ENCODE measurements at places on chromosomes 7 and 10.

GRCh38 chr7:121440857-121441503 lies 44.9 kb upstream of the FAM3C start:
- no peak for DNase-seq

GRCh38 chr7:157662981-157663716 lies 326.3 kb downstream of the DNAJB6 start:
- no peak for DNase-seq

- no peak for DNase-seq
Observed at GRCh38 chr10:34474009-34474376, 341.1 kb downstream of the PARD3 start.

GRCh38 chr7:114979388-114979787 lies 57.5 kb downstream of the MDFIC start:
- DNase-seq = no peak

DNA sequence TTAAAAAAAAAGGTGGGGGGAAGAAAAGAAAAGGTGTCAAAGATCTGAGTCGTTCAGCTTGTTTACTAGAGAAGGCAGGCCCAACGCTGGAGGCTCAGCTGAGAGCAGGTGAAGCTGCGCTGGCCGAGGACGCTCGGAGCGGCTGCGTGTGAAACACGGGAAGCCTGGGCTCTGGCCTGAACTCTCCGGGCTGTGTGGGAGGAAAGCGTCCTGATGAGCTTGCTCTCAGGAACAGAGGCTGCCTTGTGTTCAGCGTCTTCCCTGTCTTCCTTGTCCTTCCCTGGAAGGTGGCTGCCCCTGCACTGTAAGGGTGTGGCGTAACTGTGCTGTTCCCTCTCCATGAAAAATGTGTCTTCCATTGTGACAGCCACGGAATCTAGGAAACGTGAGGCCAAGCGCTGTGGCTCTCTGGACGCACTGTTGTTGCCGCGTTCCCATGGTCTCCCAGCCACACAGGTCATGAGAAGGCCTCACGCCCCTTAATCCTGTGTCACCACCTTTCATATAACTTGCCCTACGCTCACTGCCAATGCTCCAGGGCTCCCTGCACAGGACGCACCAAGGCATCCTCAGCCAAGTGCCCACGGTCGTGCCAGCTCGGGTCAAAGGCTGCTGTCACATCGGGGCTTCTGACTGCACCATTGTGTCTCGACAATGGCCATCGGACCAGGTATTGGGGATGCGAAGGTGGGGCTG lies 15.8 kb downstream of the IL15RA start:
- no peak for DNase-seq

GRCh38 chr10:133464582-133465031 lies 10.9 kb downstream of the SCART1 start:
- no peak for DNase-seq

DNA sequence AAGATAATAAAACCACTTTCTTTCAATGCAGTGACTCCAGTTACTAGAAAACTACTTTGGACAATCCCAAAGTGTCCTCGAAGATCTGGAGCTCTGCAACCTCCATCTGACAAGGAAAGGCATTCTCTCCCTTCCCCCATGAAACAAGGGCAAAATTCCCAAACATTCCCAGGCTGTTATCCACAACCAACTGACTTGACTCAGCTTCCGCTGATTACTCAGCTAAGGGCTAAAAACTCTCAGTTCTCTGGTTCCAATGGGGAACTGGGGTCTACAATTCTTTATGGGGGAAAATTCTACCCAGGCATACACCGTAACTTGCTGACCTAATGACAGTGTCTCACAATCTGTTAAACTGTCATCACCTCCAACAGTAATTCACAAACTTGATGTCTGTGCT lies 48.4 kb downstream of the SFMBT2 start:
- DNase-seq = no peak

Data from suppressor macrophage (primary cell).